SJCRH30 (cell line): ENCODE measurements at places on chromosomes 16 and 17.

- H3K27me3 ChIP-seq, result no peaks in the 10 kb centered on the region
- H3K4me1 ChIP-seq, result no peaks in the 10 kb centered on the region
- H3K36me3 ChIP-seq, result no peaks in the 10 kb centered on the region
- H3K27ac ChIP-seq, result no peak overlapping the region
- H3K4me3 ChIP-seq, result no peak overlapping the region
Measured at GRCh38 chr16:82050506-82050905, 15.5 kb downstream of the HSD17B2 start.

- no peaks in the 10 kb centered on the region for H3K4me1 ChIP-seq
- H3K27ac ChIP-seq, result no peak overlapping the region
- H3K4me3 ChIP-seq, result no peak overlapping the region
- no peaks in the 10 kb centered on the region for H3K27me3 ChIP-seq
Measured at GRCh38 chr16:75865736-75866135, 139.4 kb upstream of the CPHXL start.

DNA sequence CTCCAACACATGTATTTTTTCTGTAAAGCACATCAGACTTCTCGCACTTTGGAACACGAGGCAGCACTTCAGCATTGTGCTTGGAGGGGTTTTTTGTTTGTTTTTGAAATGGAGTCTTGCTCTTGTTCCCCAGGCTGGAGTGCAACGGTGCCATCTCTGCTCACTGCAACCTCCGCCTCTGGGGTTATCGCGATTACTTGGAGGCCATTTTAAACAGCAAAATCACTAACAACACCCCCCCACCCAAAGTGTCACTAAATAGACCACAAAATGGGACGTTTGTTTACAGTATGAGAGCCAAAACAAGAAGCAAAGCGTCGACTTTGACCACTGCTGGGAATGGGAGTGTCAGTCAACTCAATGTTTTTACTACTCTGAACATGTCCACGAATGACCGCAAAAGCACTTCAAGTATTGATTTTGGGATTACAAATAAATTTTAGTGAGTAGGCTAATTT is 9.0 kb upstream of the C16orf87 start:
- H3K4me3 ChIP-seq, result no peak overlapping the region
- DNase-seq, result no peak
- H3K4me1 ChIP-seq, result no peaks in the 10 kb centered on the region

GRCh38 chr16:52549011-52549692 is 2.2 kb upstream of the TOX3 start:
- H3K4me1 ChIP-seq, result peaks cover 10% of the 10 kb centered on the region
- peaks cover 4% of the 10 kb centered on the region; the same call in 1 of the 2 replicates for H3K27me3 ChIP-seq
- no peaks in the 10 kb centered on the region for H3K36me3 ChIP-seq
- DNase-seq, result no peak

DNA sequence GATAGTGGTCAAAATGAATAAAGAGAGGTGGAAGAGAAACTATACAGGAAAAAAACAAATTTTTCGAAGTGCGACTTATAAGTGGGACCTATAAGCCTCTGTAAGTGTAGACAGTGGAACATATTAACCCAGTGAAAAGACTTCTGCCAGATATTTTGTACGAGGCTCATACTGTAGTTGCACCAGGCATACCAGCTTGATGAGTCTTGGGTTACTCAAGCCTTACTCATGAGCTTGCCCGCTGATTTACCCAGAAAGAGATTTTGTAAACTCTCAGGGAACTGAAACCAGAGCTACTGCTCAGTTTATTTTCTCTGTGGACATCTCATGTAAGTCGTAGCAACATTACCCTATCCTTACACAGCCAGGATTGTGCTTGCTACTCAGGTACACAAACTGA is 708.0 kb upstream of the SOX9 start:
- H3K4me3 ChIP-seq, result no peak overlapping the region
- H3K27ac ChIP-seq, result no peak overlapping the region
- H3K36me3 ChIP-seq, result no peaks in the 10 kb centered on the region
- no peaks in the 10 kb centered on the region for H3K4me1 ChIP-seq
